ENCODE measurements at places on chromosomes 4 and X.

- peak; percentile 34 for DNase-seq
Measured at GRCh38 chr4:121138039-121138825, 25.9 kb downstream of the TNIP3 start.

GRCh38 chr4:100261346-100261745 lies 71.1 kb upstream of the DDIT4L start:
- no peak for DNase-seq

GRCh38 chr4:185151296-185151695 lies 8.2 kb downstream of the SLC25A4 start:
- DNase-seq = no peak

GRCh38 chr4:2862528-2862927 lies 18.9 kb downstream of the ADD1 start:
- no peak for DNase-seq

GRCh38 chr4:39893693-39894072 lies 84.0 kb downstream of the PDS5A start:
- DNase-seq = no peak

DNA sequence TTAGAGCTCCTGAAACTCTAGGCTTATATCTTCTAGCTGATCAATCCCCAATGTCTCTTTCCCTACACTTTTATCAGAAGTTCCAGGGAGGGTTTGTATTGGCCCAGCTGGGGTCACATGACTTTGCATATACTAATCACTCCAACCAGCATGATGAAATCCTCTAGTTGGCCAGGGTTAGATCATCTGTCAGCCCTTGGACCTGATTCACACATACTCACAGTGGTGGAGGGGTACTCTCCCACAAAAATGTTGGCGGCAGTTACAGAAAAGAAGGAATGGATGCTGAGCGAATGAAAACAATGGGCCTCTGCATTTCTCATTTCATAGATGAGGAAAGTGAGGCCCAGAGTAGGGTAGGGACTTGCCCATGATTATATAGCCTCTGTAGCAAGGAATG lies 151.1 kb downstream of the PJA1 start:
- DNase-seq = no peak

DNA sequence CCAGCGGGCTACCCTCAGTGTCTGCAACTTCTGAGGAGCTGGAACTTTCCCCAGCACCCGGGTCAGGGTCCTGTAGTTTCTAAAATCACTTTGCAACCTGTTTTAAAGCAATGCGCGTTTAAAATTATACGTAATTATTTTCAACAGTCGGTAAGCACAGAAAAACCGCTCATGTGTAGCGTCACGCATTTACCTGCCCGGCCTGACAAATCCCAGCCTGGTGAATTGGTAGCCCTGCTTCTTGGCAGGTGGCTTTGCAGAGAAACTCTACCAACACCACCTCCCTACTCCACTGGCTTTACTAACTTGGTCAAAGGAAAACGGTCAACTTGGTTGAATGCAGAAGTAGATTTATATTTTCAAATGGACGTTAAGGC lies 640 bp downstream of the BANK1 start:
- no peak for DNase-seq

DNA sequence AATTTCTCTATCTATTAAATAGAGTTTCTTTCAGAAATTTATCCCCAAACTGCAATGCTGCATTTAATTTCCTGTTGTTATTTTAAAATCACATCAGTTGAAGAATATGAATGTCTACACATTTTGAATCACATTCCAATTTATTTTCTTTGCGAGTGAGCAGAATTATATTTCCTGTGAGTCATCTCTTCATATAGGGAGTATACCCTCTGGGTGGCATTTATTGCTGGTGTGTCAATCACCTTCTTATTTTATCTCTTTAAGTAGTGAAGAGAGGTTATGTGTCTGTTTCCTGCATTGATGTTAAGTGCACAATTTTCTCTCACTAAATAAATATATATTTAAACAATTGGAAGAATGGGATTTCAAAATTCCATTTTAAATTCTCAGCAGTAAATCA lies 511.0 kb upstream of the ATOH1 start:
- DNase-seq = no peak

GRCh38 chrX:117517994-117518393 lies 598.6 kb downstream of the KLHL13 start:
- DNase-seq = no peak
